Ovary (tissue), 10 donors: ENCODE measurements at places on chromosomes 13 and 19. TPM values are rescaled to one million over a fixed set of nuclear protein-coding genes. Genes with fewer than 3 reads are reported as not detected.
A peak's percentile ranks its signal among the peaks of the same experiment; 100 is the strongest.

DNA sequence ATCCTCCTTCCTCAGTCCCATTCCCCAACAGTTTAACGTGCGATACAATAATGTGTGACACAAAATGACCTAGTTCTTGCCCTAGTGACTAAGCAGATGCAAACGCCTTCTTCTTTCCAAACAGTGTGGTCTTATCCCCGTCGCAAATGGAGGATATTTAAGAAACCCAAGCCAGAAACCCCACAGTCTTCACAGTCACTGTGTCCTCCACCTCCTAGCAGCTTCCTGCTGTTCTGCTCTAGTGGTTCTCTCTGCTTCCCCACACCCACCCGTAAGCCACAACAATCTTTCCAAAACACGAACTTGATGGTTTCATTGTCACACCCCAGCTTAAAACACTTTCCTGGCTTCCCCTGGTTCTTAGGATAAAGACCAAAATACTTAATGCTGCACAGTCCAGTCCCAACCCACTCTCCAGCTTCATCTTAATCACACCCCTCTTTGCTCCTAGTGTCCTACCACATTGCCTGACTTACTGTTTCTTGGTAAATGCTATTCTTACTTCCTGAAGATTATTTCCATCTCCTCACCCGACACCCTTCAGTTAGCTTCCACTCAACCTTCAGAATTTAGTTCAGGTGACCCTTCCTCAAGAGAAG, 32.3 kb downstream of the ITM2B start:
- H3K4me1 ChIP-seq = no peaks in the 10 kb centered on the region
- no peak for DNase-seq
- H3K27ac ChIP-seq = no peak overlapping the region
- H3K4me3 ChIP-seq = no peak overlapping the region
- H3K27me3 ChIP-seq = no peaks in the 10 kb centered on the region
- H3K36me3 ChIP-seq = no peaks in the 10 kb centered on the region

Gene RNASEH2B
- 27.5 TPM for polyA plus RNA-seq

- H3K4me3 ChIP-seq = no peak overlapping the region
- H3K4me1 ChIP-seq = no peaks in the 10 kb centered on the region
- DNase-seq = no peak
- H3K27ac ChIP-seq = no peak overlapping the region
These were observed 4.4 kb upstream of the INTS6 start for GRCh38 chr13:51457086-51457815.

Gene OR7C1
- 0.13 TPM for polyA plus RNA-seq

DNA sequence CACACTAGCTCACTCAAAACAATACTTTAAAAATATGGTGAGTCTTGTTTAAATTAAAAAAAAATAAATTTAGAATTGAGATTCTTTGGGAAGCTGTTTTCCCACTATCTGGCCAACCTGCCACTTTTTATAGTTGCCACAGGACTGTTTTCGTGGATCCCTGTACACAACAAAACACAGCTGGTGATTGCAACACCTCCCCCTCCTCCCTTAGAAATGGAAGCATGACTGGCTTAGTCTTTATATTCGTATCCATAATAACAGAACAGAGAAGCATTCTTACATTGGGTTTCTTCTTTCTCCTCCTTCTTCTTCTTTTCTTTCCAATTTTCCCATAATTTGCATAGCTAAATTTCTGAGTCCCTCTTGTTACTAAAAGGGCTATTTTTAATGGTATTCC, 79.5 kb upstream of the GJB6 start:
- no peaks in the 10 kb centered on the region for H3K36me3 ChIP-seq
- H3K27ac ChIP-seq = no peak overlapping the region
- no peak overlapping the region for H3K4me3 ChIP-seq
- H3K27me3 ChIP-seq = no peaks in the 10 kb centered on the region
- DNase-seq = no peak

Gene ZNF577
- 40.6 TPM for polyA plus RNA-seq

Gene ZSCAN4
- 0.08 TPM for polyA plus RNA-seq

Gene FBXO27
- 14.7 TPM for polyA plus RNA-seq

DNA sequence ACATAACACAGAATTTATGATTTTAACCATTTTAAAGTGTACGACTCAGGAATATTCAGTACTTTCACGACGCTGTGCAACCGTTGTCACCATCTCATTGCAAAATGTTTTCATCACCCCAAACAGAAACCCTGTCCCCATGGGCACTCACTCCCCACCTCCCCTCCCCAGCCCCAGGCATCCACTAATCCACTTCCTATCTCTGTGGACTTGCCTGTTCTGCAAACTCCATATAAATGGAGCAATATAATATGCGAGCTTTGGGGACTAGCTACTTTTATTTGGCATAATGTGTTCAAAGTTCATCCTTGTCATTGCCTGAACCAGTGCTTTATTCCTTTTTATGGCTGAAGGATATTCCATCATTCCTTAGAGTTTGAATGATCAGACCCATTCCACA, 7.3 kb upstream of the INSR start:
- H3K4me3 ChIP-seq = no peak overlapping the region
- no peak for DNase-seq
- H3K36me3 ChIP-seq = no peaks in the 10 kb centered on the region
- no peaks in the 10 kb centered on the region for H3K4me1 ChIP-seq
- H3K27ac ChIP-seq = no peak overlapping the region

DNA sequence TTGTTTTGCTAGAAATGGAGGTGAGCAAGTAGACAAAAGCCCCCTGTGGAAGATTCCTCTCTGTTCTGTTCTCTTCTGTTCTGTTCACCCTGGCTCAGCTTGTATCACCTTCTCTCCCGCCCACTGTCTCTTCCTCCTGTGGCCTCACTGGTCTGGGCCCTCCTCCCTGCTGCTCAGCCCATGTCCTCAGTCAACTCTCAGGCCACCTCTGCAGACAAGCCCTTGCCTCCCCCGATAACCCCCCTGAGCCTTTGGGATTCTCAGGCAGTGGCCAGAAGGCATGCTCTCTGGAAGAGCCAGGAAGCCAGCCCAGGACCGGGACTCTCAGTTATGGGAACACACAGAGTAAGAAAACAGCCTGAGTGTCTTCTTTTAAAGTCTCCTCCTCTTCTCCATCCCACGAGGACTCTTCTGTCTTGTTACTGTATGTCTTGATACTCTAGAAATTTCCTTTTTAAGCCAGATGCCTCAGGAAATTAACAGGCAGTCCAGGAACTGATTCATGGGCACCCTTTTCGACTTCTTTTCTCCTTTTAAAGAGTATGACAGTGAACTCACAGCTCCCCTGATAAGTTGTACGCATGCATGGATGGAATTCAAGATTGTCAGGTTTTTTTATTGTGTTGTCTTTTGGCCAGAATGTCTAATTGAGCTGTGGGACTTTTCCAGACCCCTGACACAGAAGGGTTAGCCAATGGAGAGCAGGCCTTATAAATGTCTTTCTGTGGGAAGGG, 33.7 kb downstream of the SHISA2 start:
- no peak for DNase-seq
- H3K36me3 ChIP-seq = no peaks in the 10 kb centered on the region
- no peaks in the 10 kb centered on the region for H3K4me1 ChIP-seq
- no peak overlapping the region for H3K4me3 ChIP-seq

DNA sequence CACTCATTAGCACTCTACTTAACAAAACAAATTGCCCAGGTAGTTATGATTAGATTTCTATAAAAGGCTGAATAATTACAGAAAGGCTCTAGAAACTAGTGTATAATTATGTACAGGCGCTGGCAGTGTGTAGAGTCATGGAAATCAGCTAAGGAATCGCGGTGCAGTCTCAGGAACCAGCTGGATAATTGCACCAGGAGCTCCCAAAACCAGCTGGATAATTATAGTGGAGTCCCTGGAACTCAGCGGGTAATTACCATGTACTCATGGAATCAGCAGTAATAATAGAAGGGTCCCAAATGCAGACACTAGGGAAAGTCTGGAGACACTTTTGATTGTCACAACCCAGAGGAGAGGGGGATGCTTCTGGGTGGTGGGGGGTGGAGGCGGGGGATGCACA, 23.2 kb upstream of the TTYH1 start:
- H3K4me3 ChIP-seq = no peak overlapping the region
- H3K27me3 ChIP-seq = no peaks in the 10 kb centered on the region
- no peak overlapping the region for H3K27ac ChIP-seq
- H3K4me1 ChIP-seq = no peaks in the 10 kb centered on the region
- no peaks in the 10 kb centered on the region for H3K36me3 ChIP-seq
- no peak for DNase-seq

- peaks cover 2% of the 10 kb centered on the region for H3K27me3 ChIP-seq
- peaks cover 16% of the 10 kb centered on the region for H3K4me1 ChIP-seq
- DNase-seq = peak; percentile 61
These were observed 2.4 kb upstream of the RGL3 start for GRCh38 chr19:11421371-11422098.

DNA sequence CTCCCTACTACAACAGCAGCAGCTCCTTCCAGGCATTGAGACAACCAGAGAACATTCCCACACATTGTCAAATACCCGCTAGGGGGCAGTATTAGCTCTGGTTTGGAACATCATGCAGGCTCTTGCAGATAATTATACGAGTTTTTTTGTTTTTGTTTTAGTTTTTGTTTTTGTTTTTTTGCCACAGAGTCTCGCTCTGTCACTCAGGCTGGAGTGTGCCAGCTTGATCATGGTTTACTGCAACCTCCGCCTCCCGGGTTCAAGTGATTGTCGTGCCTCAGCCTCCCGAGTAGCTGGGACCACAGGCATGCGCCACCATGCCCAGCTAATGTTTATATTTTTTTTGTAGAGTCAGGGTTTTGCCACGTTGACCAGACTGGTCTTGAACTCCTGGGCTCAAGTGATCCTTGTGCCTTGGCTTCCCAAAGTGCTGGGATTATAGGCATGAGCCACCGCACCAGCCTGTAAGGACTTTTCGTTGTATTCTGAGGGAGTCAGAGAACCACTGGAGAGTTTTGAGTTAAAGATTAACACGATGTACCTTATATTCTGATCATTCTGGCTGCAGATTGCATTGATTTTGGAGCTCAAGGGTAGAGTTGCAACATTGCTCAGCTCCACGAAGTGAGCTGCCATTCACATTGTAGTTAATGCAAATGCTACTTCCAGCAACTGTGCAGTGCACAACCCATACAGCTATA, 41.7 kb upstream of the CEACAM20 start:
- H3K4me1 ChIP-seq = no peaks in the 10 kb centered on the region
- no peaks in the 10 kb centered on the region for H3K36me3 ChIP-seq
- no peak overlapping the region for H3K27ac ChIP-seq
- H3K27me3 ChIP-seq = no peaks in the 10 kb centered on the region
- peak; percentile 27 for DNase-seq
- no peak overlapping the region for H3K4me3 ChIP-seq

Gene LRRC63
- polyA plus RNA-seq = 0.12 TPM

DNA sequence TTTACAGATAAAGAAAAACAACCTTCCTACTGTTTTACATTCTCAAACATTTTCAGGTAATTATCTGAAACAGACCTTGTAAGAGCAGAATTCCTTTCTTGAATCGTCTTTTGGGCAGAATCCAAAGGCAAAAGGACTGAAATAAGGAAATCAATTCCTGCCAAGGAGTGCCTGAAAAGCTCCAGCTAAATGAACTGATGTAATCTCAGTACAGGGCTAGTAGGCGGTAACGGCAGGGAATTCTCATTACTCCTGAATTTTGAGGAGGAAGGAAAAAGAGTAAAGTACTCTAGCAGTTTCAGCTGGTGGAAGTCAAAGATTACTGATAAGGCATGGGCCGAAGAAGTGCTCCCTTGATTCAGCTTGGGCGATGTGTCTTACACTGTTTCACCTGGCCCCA, 168.4 kb downstream of the PCDH9 start:
- H3K4me1 ChIP-seq = no peaks in the 10 kb centered on the region
- H3K36me3 ChIP-seq = no peaks in the 10 kb centered on the region
- no peak overlapping the region for H3K27ac ChIP-seq
- no peak for DNase-seq

Gene DAND5
- not detected for polyA plus RNA-seq

DNA sequence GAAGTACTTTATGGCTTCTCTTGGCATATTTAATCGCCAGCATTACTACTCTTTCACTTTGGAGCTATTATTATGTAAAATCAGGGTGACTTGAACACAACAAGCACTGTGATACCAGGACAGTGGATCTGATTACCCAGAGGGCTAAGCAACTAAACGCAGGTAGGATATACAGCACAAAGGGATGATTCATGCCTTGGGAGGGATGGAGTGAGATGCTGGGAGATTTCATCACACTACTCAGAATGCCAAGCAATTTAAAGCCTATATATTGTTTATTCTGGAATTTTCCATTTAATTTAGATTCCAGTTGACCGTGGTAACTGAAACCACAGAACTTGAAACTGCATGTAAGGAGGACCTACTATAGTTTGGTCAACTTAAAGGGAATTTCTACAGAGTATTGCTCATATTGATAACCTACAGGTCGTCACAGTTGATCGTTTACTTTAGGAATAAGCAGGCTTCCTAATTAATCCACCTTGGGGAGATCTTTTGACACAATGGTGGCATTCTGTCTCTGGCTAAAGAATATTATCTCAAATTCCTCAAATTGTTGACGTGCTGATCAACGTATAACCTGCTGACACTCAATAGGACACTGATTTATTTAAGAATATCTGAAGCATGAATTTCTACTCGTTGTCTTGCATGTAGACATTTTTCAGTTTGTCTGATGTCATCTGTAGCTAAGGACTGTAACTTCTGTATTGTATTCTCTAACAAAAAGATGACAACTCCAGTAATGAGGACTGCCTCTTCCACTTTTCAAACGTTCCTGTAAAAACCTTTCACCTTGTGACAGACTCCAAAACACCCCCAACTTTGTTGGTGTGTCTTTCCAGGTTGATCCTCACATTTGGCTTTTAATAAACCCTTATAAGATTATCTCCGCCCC, 254.2 kb downstream of the GPC5 start:
- no peak for DNase-seq
- H3K4me1 ChIP-seq = no peaks in the 10 kb centered on the region
- H3K36me3 ChIP-seq = no peaks in the 10 kb centered on the region
- no peak overlapping the region for H3K4me3 ChIP-seq

DNA sequence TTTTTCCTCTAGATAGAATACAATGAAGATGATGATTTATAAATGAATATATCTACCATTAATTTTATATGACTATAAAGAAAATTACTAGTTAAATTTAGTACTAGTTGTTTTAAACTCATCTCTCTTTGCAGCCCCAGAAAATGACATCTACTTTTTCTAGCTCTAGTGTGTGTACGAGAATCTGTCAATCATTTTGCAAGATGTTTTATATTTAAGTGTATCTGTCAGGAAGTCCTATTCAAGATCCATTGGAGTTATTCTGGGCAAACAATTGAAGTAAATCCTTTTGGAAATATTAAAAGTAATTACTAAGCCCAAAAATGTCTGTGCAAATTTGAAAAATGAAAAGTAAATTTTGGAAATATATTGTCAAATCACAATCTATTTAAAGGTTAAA, 144.3 kb upstream of the PCDH9 start:
- H3K4me3 ChIP-seq = no peak overlapping the region
- H3K36me3 ChIP-seq = no peaks in the 10 kb centered on the region
- no peaks in the 10 kb centered on the region for H3K4me1 ChIP-seq
- no peaks in the 10 kb centered on the region for H3K27me3 ChIP-seq

Gene AZU1
- not detected for polyA plus RNA-seq

DNA sequence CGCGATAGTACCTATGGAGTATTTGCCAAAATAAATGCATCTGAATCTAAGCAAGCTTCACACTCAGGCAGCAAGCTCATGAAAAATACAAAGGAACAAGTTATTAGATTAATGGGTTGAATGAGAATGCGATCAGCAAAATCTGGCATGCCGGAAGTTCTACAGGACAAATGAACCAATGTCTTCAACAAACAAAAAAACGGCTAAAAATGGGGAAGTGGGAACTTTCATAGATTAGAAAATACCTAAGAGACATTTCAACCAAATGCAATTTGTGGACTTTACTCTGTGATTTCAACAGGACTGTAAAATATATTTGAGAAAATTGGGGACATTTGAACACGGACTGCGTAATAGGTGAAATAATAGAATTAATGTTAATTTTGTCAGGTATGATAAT, 22.4 kb upstream of the RNASEH2B start:
- no peaks in the 10 kb centered on the region for H3K36me3 ChIP-seq
- no peaks in the 10 kb centered on the region for H3K4me1 ChIP-seq
- no peaks in the 10 kb centered on the region for H3K27me3 ChIP-seq
- H3K27ac ChIP-seq = no peak overlapping the region
- no peak overlapping the region for H3K4me3 ChIP-seq
- DNase-seq = no peak

Gene CYP2B6
- polyA plus RNA-seq = not detected
